ENCODE measurements at places on chromosomes 5 and 9.

DNA sequence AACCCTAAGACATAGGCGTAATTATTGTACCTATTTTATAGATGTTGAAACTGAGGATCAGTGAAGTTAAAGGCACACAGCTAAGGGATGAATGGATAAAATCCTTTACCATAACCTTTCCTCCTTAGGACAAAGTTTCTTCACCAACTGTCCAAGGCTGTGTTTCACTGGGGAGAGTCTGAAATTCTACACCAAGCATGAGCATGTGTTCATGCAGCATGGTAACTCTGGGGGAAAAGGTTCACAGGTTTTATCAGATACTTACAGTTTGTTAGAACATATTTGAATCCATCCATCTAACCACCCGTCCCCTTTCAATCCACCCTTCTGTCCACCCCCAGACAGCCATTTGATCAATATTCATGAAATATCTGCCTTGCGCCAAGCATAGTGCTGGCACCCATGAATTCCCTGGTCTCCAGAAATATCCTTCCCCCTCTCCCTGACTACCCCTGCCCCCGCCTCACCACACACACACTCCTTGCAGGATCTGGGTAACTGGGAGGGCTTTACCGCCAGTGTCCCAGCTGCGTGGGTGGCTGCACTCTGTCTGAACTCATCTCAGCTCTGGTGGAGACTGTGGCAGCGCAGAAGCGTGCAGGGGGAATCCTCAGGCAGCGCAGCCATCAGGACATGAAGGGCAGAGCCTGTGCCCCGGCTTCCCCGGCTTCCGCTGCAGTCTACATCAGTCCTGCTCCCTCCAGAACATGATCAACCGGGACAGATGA, 6.3 kb upstream of the KCNIP1 start:
- no peak for DNase-seq

DNA sequence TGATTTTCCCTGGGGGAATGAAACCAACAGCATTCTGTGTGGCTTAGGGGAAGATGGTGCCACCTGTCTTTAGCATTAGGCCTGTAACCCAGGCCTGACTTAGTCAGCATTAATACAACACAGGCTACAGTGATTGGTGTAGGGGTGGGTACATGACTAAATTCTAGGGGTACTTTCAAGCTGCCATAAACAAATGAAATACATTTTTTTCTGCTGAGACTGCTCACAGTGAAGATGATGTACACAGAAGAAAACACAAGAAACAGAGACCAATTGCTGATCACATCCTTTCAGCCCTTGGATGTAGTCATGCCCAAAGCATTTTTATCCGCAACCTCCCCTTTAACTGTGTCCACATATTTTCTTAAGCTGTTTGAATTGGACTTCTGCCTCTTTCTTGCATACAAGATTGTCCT, 527.2 kb downstream of the KCTD16 start:
- no peak for DNase-seq

DNA sequence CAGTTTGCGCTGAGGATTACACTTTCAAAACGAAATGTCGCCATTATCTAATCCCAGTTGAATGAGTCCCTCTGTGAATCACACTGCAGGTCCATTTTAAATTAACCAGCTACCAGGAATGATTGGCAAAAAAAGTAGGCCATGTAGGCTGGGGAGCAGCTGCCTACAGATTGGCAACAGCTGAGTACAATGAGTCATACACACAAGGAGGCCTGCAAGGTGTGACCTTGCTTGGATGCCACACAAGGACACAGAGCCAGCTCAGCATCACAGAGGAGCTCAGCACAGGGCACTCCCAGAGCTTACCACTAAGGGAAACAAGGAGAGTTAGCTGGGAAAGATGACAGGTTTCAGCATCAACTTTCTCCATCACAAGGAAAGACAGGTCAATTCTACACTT, 12.9 kb downstream of the HAVCR1 start:
- DNase-seq: no peak

DNA sequence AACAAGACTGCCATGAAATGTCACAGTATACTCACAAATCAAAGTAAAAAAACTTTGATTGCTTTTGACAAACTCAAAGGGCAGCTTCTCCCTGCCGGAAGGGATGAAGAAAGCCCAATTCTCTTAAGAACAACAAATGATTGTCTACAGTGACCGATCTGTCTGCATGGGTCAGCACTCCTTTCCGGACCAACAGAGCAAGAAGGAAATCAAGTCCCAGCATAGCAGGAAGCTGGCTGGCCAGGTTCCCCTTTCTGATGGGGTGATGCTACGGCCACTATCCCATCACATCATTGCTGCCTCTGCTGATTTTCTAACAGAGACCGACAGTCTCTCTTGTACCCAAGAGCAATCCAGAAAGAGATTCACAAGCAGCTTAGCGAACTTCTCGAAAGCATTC, 692 bp downstream of the C1QTNF3 start:
- DNase-seq: no peak

- DNase-seq: no peak
Measured at GRCh38 chr5:158670201-158670600, 429.5 kb downstream of the EBF1 start.

GRCh38 chr9:109976303-109976702, 196.3 kb downstream of the PALM2AKAP2 start:
- DNase-seq: no peak

DNA sequence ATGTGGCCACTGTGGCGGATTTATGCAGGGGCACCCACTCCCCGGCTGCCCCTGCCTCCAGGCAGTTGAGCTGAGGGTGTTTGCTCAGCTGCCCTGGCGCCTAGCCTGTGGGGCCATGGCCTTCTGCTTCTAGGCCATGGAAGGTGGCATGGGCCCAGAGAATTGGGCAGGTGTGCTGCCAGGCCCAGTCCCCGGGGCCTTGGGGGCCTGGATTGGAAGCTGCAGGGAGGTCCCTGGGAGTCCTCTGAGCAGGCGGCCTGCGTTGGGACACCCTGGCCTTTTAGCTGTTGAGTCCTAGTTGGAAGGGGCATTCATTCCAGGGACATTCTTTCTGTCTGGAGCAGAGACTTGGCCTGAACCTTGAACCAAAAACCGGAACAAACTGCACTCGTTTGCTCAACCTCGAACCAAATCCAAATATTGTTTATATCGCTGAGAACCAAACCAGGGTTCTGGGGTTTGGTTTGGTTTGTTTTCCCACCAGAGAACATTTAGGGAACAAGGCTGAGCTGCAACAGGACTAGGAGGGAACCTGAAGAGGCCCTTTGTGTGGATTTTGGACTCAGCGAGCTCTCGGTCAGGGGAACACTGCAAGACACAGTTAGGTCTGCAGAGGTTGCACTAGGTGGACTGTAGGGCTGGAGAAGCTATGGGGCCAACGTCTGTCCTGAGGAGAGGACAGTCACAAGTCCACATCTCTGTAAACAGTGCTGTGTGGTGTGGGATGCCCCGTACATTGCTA, 116.8 kb downstream of the BOD1 start:
- DNase-seq: no peak

GRCh38 chr9:112094241-112094640, 80.9 kb downstream of the SUSD1 start:
- no peak for DNase-seq
